ENCODE measurements at places on chromosomes 2 and 18.

DNA sequence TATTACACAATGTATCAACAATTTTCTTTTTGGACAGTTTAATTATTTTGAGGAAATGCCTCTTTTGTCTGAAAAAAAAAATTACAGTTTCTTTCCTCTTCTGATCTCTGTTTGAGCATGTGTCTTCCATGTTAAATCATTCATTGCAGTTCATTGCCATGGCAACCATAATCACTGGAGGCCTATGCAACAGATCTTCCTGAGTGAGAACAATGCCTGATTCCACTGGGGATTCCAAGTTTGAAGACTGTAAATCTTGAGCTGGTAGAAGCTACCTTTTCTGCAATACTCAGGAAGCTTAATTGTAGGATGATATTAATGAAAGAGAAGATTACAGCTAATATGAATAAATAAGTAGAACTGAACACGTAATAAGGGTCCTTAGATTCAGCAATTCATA is 721.4 kb upstream of the CNTNAP5 start:
- no peak for DNase-seq

GRCh38 chr2:167509586-167509985 is 621.3 kb downstream of the XIRP2 start:
- no peak for DNase-seq

- DNase-seq, result no peak
Observed at GRCh38 chr2:190582019-190582418, 47.5 kb upstream of the NEMP2 start.

DNA sequence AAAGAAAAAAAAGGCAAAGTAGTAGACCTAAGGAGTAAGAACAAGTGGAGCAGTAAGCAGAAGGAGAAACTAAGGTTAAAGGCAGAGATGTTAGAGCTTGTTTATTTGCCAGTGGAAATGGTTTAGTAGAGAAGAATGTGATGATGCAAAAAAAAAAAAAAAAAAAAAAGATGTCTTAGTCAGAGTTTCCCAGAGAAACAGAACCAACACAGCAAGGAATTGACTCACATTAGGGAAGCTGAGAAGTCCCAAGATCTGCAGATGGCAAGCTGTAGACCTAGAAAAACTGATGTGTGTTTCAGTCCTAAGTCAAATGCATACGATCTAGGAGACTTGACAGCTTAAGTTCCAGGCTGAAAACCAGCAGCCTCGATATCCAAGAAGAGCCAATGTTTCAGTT is 1548.8 kb upstream of the LRRTM1 start:
- no peak for DNase-seq

GRCh38 chr2:67625178-67625577 is 228.0 kb downstream of the ETAA1 start:
- DNase-seq, result no peak

DNA sequence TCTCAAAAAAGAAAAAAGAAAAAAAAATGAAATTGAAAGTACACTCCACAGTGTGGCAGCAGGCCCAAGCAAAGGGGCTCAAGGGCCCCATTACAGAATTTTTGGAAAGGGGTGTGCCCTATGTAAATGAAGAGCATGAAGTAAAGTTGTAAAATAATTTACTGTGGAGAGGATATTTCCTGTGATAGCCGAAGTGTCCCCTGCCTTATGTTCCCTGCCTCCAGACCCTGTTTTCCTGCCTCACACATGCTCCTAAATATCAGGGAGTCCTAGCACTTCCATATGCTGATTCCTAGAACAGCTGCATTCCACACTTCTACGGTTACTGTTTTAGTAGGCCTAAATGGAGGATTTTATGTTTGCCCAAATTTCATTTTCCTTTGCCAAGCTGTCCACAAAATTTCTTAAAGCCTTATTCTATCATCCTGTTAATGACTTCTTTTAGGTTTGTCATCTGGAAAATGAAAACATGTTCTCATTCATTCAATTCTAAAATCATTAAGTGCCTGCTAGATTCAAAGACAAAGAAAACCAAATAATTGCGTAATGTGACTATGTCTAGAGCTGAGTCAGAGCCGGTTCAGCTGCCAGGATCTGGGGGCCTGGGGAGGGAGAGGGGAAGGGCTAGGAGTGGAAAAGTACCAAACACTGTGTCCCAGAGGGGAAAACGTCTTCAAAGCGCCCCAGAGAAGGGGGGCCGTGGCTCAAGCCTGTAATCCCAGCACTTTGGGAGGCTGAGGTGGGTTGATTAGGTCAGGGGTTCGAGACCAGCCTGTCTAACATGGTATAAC is 25.9 kb upstream of the IMPA2 start:
- DNase-seq, result peak; percentile 49

GRCh38 chr18:75612456-75612855 is 185.0 kb upstream of the SMIM21 start:
- no peak for DNase-seq

DNA sequence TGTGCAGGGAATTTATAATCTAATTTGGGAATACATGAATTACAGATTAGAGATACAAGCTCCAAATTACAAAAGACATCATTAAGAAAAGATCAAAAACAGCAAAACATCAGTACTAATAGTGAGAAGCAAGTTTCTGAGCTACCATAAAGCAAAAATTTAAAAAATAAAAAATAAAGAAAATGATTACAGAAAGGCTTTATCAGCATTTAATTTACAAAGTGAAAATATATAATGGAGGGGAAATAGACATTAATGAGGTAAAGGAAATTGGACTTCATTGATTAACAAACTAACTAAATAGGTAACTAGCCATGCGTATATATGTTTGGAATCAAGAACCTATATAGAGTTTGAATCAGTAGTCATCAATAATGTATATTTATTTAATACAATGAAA is 712.9 kb upstream of the DDX18 start:
- DNase-seq, result no peak

- DNase-seq, result no peak
Observed at GRCh38 chr2:154470376-154470775, 228.1 kb upstream of the KCNJ3 start.

DNA sequence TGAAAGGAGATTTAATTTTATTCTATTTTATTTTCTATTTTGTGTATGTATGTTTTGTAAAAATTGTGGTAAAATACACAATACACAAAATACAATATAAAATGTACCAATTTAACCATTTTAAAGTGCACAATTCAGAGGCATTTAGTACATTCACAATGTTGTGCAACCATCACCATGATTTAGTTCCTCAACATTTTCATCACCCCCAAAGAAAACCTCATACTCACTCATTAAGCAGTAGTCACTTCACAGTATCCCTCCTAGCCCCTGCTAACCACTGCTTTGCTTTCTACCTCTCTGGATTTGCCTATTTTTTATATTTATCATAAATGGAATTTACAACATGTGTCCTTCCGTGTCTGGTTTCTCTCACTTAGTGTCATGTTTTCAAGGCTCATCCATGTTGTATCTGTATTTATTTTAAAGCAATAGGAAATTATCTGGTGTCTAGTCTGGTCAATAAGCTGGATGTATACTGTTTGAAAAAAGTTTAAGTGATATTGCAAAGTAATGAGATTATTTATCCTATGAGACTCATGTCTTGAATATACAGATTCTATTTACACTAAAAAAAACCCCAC is 77.9 kb upstream of the GLS start:
- DNase-seq, result no peak

- no peak for DNase-seq
Observed at GRCh38 chr2:204842661-204843485, 297.6 kb downstream of the PARD3B start.

DNA sequence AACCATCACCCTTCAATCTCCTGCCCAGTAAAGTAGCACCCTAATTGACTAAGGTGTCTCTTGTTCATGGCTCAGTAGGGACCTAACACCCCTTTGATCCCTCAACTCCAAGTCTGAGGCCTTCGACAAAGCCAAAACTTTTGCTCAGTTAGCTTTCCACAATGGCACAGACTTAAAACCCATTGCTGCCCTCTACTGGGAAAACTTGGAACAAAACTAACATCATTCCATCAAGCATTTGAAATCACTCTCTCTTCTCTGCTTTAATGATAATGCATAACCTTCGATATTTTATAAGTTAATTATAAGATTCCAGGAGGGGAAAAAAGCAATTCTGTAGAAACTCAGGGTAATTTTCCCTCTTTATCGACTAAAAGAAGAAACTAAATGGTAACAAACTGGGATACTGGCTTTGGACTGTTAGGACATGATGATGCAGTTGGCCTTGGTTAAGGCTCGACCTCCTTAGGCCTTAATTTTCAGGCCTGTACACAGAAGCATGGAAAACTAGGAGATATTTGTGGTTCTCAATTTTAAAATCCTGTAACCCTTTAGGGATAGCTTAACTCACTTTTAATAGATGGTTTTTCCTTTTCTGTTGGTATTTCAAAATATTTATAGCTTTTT is 127.8 kb downstream of the STK39 start:
- DNase-seq, result peak; percentile 74

DNA sequence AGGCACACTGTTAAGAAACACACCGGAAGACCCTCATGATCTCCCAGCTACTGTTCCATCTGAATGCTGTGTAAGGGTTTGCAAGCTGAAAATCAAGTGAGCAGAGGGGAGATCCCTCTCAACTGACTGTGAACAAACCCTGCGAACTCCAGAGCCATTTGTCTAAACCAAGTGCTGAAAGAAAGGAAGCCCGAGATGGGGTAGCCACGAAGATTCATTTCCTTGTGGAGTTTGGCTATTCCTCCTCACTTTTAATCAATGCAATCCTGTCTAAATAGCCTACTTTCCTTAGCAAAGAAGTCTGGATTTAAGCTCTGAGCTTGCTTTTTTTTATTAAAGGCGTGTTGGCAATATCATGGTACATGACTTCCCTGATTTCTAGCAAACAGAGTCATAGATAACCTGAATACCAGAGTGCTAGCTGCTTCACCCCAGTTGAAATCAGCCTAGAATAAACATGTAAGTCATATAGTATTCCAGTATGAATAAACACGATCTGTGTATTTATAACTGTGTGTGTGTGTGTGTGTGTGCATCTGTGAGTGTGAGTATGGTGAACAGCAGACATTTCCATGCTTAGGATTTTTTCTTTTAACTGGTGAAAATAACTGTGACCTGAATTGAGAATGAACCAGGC is 365.2 kb downstream of the ZNF521 start:
- DNase-seq, result no peak

GRCh38 chr2:200475795-200476194 is 34.1 kb downstream of the KCTD18 start:
- DNase-seq, result no peak

- no peak for DNase-seq
Observed at GRCh38 chr18:9772847-9773677, 65.0 kb downstream of the RAB31 start.

- DNase-seq, result no peak
Observed at GRCh38 chr18:5506174-5506573, 37.6 kb downstream of the EPB41L3 start.

DNA sequence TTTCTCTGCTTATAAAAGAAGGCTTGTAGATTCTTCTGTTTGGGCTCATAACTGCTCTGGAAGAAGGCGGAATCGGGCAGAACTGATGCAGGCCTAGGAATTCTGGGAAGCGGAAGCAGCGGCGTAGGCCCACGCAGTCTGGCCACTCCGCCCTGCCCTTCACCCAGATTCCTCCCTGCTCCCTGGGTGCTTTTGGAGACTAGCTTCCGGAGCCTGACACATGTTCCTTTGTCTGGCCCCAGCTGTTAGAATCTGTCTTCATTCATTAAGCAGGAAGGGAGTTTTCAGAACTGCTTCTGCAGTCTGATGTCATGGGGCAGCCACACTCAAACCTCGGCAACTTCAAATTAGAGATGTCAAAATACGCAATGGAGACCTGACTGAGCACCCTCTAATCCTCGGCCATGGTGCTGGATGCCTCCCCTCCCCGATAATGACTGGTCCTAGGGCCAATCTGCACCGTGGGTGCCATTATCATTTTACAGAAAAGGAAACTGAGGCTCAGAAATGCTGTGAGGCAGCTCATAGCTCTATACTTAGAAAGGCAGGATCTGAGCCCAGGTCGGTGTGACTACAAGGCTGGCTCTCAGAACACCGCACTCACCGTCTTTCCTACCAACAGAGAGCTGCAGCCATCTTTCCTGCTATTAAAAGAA is 275.7 kb downstream of the MYCN start:
- no peak for DNase-seq

DNA sequence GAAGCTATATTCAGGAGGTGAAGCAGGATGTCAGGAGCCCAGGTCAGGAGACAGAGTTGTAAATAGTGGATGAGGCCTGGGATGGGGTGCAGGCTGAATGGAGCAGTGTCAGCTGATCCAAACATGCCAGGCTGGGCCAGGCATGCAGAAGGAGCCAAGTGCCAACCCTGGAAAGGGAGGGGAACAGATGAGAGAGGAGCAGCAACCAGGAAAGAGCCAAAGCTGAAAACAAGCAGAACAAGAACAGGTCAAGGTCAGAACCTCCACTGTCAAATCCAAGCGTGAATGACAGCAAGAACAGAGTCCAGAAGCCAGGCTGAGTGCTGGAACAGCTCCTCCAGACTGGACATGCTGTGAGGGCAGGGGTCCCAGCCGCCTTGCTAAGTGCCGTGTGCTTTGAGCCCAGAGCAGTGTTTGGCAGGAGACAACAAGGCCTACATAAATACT is 49.2 kb upstream of the PPP1CB start:
- no peak for DNase-seq

DNA sequence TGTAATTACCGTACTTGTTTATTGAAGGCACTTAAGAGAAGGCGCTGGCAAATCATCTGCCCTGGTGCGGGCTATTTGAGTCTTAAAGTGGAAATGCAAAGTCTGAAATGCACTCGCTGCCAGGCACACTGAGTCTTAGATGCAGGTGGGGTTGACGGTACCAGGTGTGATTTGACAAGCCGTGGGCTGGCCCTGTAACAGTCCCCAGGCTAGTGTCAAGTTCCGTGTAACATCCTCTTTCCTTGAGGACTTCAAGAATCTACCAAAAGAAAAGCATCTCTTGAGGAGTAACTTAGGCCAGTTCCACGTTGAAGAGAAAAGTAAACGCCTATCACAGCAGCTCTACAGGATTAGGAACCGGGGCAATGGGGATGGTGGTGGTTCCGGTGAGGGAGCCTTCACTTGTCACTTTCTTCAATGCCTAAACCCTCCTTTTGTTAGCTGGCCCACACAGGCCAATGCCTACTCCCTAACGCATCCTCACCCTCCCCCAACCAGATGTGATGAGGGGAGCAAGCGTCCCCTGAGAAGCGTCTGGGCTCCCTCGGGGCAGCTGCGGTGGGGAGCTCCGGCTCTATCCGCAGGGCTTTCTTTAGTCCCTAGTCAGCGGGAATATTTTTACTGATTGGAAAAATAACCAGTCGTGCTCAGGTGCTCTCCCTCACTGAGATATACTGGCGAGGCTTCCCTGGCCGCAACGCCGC is 1.5 kb upstream of the UGP2 start:
- DNase-seq, result no peak

DNA sequence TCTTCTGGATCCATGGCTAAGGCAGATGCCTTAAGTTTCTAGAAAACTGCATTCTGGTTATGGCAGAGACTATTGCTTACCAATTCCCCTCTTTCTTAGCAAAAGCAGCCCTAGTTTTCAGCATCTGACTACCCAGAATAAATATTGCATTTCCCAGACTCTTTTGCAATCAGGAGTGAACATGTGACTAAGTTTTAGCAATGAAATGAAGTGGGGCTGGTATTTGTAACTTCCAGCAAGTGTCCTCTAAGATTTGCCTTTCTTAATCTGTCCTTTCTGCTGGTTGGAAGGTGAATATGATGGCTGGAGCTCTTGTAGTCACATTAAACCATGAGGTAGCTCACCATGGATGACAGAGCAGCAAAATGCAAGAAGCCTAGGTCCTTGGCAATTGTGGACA is 132.9 kb upstream of the PKDCC start:
- no peak for DNase-seq

All from KBM-7 (cell line).